ENCODE measurements at places on chromosomes 13 and 19.

- DNase-seq = no peak
These were observed 525.7 kb downstream of the UQCRFS1 start for GRCh38 chr19:28687296-28687695.

- DNase-seq = no peak
These were observed 17.0 kb upstream of the TMEM255B start for GRCh38 chr13:113742000-113742441.

- peak; percentile 35 for DNase-seq
These were observed 8.8 kb downstream of the PAF1 start for GRCh38 chr19:39381910-39382611.

- DNase-seq = no peak
These were observed 154.2 kb downstream of the SLC7A1 start for GRCh38 chr13:29441306-29441705.

DNA sequence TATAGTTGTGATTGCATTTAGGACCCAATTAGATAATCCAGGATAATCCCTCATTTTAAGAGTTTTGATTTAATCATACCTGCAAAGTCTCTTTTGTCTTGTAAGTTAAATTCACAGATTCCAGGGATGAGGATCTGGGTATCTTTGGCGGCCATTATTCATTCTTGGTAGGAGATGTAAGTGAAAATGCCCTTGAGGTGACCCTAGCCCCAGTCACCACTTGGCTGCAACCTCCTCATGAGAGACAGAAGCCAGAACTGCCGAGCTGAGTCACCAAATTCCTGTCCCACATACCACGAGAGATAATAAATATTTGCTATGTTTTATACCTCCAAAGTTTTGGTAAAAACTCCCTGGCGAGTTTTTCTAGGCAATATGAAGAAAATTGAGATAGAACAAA is 389.4 kb downstream of the RFC3 start:
- DNase-seq = peak; percentile 16

GRCh38 chr13:96904232-96904631 is 90.0 kb downstream of the OXGR1 start:
- no peak for DNase-seq
